ENCODE measurements at places on chromosomes 11 and 22.
A peak's percentile ranks its signal among the peaks of the same experiment; 100 is the strongest.

- no peak for DNase-seq
Observed at GRCh38 chr11:10716543-10717259, 23.1 kb upstream of the IRAG1 start.

- DNase-seq, result no peak
Observed at GRCh38 chr22:32355760-32356159, 1.9 kb upstream of the RFPL3 start.

GRCh38 chr11:57359896-57360690 lies 20.9 kb downstream of the PRG3 start:
- DNase-seq, result no peak

DNA sequence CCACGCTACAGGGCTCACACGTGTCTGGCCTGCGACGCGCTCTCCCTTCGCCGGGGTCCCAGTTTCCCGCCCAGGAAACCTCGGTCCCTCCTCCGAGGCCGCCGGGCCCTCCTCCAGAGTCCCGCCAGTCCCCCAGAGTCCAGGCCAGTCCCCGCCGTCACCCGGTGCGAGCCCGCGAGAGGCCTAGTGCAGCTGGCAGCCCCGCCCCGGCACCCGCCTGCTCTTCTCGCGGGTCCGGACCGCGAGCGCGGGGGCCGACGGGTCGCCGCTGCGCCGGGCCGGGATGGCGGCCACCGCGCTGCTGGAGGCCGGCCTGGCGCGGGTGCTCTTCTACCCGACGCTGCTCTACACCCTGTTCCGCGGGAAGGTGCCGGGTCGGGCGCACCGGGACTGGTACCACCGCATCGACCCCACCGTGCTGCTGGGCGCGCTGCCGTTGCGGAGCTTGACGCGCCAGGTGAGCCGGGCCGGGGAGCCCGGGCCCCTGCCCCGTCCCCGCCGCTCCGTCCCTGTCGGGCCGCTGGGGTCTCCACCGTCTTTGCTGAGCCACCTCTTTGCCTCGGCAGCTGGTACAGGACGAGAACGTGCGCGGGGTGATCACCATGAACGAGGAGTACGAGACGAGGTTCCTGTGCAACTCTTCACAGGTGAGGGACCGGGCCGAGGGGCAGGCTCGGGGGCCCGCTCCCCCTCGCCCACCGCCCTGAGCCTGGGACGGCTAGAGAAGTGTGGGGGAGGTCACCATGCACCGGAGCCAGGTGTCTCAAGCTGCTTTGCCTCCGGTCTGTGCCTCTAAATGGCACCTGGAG lies at the start of gene PTPMT1:
PTPMT1 (plus strand) TSS at position 260 of the 809 bp plus-strand sequence; CDS start at position 284, 24 bp downstream.
- peak; percentile 12 for DNase-seq

DNA sequence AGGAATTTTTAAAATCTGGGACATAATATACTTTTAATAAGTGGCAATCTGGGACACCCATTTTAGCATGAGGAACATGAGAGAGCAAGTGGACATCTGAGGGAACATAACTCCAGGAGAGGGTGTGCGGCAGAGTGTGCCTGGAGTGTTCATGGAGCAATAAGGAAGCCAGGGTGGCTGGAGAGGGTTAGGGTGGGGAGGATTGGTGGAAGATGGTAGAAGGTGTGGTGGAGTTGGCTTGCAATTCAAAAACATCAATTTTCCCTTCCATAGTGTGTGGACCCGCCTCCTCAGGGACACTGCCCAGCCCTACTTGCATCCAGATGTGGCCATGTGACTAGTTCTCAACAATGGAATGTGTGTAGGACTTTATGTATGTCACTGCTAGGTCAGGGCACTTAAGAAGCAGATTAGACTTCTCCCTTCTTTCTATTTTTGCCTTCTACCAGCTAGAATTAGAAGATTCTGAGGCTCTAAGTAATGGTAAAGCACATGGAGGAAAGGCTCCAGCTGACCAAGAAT lies 4.4 kb upstream of the DENND5A start:
- DNase-seq, result no peak

GRCh38 chr22:47713941-47714340 lies 951.5 kb downstream of the TBC1D22A start:
- DNase-seq, result no peak

All from anterior cingulate cortex (tissue), 58 donors.